ENCODE measurements at places on chromosomes 12 and 14.

- no peak for DNase-seq
Observed at GRCh38 chr14:53563628-53564027, 393.0 kb downstream of the BMP4 start.

- no peak for DNase-seq
Observed at GRCh38 chr12:43758247-43758727, 303 bp downstream of the PUS7L start.

GRCh38 chr14:51562816-51563215 lies 88.9 kb upstream of the FRMD6 start:
- DNase-seq, result no peak

GRCh38 chr12:42372154-42372791 lies 46.3 kb downstream of the PPHLN1 start:
- no peak for DNase-seq

DNA sequence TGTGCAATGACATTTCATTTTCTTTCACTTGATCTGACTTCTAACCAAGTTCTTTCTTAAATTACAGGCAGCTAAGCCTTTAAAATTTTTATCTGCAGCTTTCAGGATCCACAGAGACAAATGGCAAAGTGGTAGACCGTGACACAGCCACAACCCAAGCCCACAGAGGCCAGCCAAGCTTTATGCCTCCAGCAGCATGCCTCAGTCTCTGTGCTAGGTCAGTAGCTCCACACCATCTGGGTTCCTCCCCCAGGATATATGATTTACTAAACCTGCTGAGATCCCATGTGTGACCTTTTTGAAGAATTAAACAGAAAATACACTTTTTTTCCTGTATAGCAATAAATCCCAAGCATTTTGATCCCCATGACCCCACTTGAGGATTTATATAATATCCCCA lies 290.4 kb upstream of the CAND1 start:
- DNase-seq, result no peak

DNA sequence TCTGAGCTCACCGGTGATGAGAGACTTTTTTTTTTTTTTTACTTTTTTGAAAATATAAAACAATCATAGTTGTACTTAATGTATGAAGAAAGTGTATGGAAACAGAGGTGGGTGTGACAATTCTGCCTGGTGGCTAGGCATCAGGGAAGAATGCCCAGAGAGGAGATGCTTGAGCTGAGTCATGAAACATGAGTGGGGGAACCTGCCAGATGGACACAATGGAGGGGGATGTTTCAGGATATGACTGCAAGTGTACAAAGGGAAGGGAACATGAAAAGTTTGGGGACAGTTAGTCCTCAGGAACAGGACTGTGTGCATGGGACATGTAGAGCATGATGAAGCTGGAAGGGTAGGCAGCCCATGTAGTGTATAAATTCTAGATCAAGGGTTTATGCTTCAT lies 274.2 kb upstream of the E2F7 start:
- DNase-seq, result no peak

DNA sequence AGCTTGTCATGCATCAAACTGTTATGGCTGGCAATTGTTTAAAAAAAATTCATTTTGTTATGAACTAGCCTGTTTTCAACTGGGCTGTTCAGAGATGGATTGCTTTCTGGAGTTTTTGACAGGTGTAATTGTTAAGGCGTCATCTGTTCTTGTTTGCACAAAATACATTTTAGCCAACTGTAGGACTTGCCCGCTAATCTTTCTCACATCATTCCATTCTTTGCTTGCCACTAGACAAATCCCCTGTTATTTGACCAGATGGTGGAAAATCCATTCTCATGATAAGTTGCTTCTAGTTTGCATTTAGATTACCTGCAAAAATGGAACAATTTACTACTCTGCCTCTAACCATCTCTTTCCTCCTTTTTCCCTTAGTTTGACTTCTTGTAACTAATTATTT lies 114.3 kb downstream of the NPAS3 start:
- no peak for DNase-seq

GRCh38 chr12:11628353-11628752 lies 21.1 kb upstream of the ETV6 start:
- DNase-seq, result no peak

DNA sequence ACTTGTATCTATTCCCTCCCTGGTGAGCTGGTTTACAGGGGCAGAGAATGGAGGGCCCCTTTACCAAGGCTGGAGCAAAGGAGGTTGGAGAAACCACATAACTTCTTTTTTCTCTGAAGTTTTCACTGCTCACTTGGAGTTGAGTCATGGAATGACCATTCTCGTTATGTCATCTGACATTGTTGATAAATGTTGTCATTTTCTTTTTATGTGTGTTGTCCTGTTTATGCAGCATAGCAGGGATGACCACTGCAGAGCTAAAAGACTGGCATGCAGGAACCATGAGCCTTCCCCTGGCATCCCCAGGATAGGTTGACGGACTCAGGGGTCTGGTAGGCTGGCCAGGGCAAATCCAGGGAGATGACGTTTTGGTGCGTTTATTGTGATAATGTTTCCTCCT lies 256.8 kb upstream of the DDHD1 start:
- DNase-seq, result no peak

GRCh38 chr12:68641138-68641537 lies 30.4 kb downstream of the RAP1B start:
- peak; percentile 7 for DNase-seq
